ENCODE measurements at places on chromosomes 7 and 10.

GRCh38 chr7:30206942-30207341 lies 72.2 kb downstream of the MTURN start:
- DNase-seq: no peak

GRCh38 chr10:129398711-129399141 lies 68.3 kb upstream of the MGMT start:
- no peak for DNase-seq

- DNase-seq: no peak
Observed at GRCh38 chr10:68831961-68832455, 4.7 kb downstream of the STOX1 start.

DNA sequence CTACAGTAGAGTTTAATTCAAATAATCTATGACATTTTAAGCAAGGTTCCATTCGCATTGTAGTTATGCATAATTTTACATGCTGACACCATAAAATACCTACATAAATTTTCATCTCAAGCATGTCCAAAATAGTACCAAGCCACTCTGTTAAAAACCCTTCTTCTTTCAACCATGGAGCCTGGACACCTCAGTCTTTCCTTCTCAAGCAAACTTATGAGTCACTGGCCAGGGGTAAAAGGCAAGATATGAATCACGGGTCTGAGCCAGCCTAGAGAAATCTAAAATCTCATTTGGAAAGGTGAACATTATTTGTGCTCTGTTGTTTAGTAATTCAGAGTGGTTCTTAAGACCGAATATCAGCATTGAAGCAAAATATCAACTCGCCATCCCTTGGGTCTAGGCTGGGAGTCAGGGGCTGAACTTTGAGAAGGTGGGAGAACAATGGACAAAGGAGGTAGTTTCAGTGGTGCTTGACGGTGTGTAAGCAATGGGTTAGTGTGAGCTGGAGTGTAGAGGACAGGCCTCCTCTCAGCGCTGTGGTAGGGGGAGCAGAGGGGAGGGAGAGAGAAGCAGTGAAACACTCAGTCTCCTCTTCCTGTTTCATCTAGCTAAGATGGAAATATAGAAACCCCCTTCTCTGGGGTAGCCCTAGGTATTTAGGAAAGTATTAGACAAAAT lies 19.1 kb upstream of the GPAM start:
- no peak for DNase-seq

DNA sequence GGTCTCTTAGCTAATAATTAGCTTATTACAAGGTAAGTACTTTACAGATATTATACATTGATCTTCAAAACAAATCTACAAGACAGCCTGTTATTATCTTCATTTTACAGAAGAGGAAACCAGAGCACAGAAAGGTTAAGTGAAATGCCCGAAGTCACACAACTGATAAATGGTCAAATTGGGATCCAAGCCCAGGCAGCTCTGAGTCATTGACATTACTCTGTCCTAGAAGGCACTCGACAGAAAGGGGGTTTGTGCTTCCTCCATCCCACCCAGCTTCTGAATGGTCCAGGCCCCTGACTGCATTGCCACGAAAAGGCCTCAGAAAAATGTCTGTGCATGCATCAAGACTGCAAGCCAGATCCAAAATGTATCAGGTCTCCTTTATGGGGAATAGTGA lies 81.3 kb upstream of the ZNF438 start:
- DNase-seq: no peak

DNA sequence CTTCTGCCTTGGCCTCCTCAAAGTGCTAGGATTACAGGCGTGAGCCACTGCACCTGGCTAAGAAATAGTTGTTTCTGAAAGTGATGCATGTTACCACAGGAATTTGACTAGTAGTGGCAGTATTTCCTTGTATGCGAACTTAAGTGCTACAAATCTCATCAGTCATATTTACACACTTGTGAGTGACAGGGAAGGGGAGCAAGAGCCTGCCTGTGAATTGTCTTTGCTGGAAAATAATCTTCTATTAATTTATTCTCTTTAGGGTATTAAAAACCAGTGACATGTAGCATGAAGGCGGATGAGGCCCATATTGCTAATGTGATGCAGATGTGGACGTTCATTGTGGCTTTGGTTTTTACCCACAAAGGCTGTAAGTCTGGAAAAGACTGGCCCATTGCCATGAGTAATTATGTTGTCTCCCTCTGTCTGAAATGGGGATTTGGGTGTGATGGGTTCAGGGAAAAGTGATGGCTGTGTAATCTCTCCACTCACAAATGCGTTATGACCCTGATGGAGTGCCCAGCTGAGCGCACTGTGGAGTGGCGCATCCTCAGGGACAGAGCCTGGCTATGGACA lies 97.6 kb downstream of the CCNY start:
- DNase-seq: no peak

GRCh38 chr7:42445691-42446090 lies 208.7 kb upstream of the GLI3 start:
- DNase-seq: no peak

DNA sequence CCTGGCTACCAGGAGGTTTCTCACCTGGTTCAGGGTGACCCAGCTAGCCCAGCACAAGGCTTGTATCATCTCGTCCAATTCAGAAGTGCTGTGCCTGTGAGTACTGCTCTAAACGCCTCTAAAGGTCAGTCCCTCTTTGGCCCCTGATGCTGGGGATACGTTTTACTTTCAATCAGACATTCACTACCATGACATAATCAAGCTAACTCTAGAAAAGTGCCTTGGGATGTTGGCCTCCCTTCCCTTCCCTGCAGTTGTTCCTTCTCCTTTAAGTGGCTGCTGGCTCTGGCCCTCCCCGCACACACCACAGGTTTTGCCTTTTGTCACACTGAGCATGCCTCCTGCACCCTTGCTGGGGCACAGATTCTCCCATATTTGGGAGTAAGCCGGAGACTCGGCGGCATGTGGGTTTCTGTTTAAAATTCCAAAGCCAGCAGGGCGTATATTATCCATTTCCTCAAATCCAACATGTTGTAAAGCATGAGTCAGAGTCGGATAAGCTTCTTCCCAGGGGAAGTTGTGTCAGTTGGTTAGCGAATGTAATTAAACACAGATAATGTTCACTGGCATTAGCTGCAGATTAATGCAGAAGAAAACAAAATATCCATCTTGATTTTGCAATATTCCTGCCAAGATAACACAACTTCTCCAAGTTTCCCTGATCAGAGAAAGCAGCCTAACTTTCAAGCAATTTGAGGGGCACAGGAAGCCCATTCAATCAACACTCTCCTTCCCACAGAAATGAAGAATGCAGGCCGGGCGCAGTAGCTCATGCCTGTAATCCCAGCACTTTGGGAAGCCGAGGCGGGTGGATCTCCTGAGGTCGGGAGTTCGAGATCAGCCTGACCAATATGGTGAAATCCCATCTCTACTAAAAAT lies 31.8 kb upstream of the VCL start:
- no peak for DNase-seq

- no peak for DNase-seq
Observed at GRCh38 chr10:118455181-118455695, 113.1 kb upstream of the FAM204A start.

GRCh38 chr7:36526863-36527548 lies 137.3 kb downstream of the ANLN start:
- DNase-seq: no peak

DNA sequence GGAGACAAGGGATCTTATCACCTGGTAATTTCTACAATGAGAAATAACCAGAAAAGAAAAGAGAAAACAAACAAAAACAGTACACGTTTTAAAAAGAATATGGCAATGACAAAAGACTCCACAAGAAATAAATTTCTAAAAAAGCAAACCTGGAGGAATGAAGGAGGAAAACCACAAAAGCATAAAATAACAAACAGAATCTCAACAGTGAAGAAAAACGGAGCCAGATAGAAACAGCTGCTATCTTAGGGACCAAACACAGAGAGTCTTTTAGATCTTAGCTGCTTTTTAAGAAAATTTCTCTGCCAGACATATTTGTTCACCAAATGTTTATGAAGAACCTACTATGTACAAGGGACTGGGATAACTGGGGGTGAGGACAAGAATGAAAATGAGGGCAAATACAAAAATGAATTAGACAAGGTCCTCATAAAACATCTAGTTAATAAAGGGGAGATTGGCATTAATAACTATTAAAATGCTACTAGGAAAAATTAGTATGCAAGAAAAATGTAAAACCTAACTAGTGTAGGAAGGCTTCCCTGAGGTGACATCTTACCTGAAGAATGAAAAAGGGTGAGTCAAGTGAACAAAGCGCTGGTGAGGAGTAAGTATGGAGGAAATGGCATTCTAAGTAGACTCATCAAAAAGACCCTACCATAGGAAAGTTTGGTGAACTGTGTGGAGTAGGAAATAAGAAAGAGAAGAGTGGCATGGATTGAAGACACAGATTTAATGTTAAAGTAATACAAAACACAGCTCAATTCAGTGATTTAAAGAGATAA lies 34.3 kb downstream of the WASL start:
- DNase-seq: no peak

DNA sequence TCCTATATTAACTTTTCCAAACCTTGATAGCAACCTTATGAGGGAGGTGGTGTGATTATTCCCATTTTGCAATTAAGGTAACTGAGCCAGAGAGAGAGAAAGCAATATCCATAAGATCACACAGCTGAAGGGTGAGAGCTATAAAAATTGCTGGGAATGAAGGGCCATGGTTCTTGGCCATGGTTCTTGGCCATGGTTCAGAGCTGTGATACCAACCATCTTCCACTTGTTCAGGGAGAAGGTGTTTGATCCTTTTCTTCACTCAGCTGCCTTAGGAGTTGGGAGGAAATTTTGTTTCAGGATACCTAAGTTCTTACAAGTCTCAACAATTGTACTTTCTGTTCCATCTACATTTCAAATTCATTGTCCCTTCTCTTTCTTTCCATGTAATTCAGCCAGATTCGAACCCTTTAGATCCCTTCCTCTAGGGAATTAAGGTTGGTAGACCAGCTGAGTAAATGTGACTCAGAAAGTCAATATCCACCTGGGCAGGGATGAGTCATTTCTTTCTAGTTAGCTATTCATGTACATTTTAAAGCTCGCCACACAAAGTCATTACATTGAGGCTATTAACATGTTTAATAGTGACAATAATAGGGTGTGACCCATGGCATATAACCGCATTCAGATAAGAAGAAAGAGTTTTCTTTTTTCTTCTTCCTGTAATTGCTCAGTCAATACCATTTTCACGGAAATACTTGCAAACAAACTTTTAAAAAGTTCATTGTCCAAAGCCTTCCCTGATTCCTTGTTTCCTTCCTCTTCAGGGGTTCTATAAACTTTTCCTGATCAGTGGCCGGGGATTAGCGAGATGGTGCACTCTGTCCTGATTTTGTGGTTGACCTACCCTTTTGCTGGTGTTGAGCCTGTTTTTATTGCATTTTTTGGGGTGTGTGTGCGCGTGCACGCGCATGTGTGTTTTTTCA lies 143.4 kb downstream of the TCF7L2 start:
- no peak for DNase-seq

- no peak for DNase-seq
Observed at GRCh38 chr10:25786161-25786560, 147.9 kb upstream of the MYO3A start.
